ENCODE measurements at places on chromosomes 7 and 10. TPM values are rescaled to one million over a fixed set of nuclear protein-coding genes. Genes with fewer than 3 reads are reported as not detected.

The CEP55 gene
- total RNA-seq, result 76.0 TPM

The PPP1R3C gene
- 160 TPM for total RNA-seq

The PRTFDC1 gene
- 20.8 TPM for total RNA-seq

The SLC26A3 gene
- not detected for total RNA-seq

The HOXA6 gene
- 8.3 TPM for total RNA-seq

The SHTN1 gene
- 27.6 TPM for total RNA-seq

The C7orf57 gene
- 0.12 TPM for total RNA-seq

The XPNPEP1 gene
- 46.7 TPM for total RNA-seq

GRCh38 chr7:75663302-75663907 lies 75.3 kb downstream of the HIP1 start:
- no peak for DNase-seq

GRCh38 chr10:97810446-97810845 lies 38.6 kb upstream of the SFRP5 start:
- DNase-seq, result no peak

GRCh38 chr7:47325337-47325736 lies 256.6 kb downstream of the TNS3 start:
- no peak for DNase-seq

GRCh38 chr10:102407425-102408130 lies 11.0 kb downstream of the PSD start:
- no peak for DNase-seq

- no peak for DNase-seq
These were observed 262.3 kb downstream of the NEBL start for GRCh38 chr10:20634839-20635238.

GRCh38 chr10:87913156-87913921 lies 49.9 kb downstream of the PTEN start:
- no peak for DNase-seq

- DNase-seq, result no peak
These were observed 408.6 kb upstream of the NPVF start for GRCh38 chr7:25636871-25637283.

Data from NCI-H460 (cell line).